ENCODE measurements at places on chromosomes 5 and 9.

DNA sequence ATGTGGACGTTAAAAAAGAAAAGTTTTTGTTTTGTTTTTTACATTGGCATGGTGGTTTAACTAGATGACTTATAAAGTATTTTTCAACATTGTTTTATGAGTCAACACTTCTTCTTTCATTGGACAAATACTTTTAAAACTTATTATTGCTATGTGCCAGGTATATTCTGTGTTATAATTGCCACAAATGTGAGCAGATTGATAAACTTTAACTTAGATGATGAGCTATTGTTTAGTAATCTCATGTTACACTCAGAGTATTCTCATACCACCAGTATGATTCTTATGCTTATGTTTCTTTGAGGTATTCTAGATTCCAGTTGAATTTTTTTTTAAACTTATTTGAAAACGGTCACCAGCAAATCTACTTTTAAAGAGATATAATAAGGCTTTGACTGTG, 60.3 kb downstream of the RASA1 start:
- no peak for DNase-seq

GRCh38 chr5:92401492-92401891, 1018.4 kb upstream of the ARRDC3 start:
- no peak for DNase-seq

DNA sequence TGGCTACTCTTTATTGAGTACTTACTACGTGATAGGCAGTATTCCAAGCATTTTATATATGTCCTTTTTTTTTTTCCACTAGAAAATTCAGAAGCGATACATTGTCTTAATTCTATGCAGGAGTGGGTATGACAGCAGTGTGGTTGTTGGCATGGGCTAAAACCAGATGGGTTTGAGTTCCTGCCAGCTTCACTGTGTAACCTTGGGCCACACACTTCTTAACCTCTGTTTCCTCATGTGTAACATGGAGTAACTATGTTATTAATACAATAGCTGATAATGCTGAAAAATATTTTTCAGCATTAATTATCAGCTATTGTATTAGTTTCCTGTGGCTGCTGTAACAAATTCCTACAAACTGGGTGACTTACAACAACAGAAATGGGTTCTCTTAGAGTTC, 12.0 kb downstream of the SNX18 start:
- DNase-seq = no peak

DNA sequence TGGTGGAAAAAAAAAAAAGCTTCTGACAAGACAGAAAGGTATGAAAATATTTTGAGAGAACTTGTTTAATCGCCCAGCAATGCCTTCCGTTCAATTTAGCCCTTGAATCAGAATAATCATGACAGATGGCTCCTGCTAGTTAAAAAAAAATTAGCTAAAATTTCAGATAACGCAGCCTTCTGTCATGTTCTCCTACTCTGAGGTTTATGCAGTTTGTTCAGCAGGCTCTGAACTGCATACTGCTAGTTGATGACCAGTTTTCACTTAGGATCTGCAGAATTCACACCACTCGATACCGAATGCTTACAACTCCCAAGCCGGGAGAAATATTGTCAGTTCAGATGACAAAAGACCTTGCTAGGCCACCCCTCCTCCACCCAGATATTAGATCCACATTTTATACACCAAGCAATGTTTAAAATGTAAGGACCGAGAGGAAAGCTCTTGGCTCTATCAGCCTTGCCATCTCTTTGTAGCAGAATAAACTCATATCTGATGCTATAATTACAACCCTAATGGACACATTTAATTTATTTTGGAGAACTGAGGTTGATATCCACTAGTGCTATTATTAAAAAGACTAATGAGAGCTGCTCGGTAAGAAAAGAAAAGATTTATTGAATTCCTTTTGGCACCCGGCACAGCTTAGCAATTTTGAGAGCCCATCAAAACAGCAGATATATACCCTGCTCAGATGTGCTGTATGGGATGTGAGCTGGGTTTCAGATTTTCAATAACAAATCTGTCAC, 322.8 kb downstream of the GLIS3 start:
- DNase-seq = no peak

DNA sequence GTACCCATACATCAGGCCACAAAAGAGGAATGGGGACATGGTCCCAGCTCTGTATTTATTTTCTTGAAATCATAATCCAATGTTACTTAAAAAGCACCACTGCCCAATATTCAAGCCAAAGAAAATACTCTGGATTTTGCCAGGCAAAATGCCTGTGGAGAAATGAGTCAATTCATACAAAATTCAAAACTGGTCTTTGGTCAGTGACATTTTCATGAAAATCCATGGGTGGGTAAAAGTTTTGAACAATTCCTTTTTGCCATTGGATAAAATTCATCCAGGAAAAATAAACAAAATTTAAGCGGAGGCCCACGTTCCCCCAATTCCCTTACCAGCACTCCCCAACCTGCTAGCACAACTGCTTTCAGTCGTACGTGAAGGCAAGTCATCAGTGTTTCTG, 186.2 kb downstream of the GLIS3 start:
- DNase-seq = no peak

DNA sequence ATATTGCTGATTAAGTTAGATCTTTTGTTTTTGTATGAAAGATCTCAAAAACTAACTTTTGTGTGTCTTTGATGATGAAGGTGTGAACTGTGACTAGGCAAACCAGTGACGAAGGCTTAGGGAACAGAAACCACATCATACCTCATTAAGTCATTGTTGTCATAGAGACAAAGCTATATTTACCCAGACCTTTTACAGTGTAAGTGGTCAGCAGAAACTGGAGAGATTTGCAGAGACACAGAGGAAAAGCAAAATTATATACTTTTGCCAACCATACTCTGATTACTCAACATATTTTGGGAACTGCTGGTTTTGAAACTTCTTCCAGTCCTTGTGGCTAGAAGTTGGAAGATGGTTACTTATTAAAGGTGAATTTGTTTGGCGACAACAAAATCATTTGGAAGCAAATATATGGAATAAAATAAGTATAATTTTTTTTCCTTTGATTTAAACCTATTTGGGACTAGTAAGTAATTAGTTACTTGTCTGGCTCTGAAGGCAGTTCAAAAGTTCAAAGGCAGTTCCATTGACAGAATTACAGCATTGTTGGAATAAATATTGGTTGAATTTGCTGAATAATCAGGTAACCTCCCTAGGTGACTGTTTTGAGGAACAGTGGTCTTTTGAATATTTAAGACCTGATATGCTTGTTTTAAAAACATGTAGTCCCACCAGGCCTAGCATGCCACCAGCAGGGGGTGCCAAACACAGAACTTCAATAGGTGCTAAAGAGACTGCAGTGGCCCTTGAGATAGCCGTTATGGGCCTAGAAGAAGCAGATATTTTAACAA, 103.8 kb downstream of the RPS23 start:
- DNase-seq = peak; percentile 44

DNA sequence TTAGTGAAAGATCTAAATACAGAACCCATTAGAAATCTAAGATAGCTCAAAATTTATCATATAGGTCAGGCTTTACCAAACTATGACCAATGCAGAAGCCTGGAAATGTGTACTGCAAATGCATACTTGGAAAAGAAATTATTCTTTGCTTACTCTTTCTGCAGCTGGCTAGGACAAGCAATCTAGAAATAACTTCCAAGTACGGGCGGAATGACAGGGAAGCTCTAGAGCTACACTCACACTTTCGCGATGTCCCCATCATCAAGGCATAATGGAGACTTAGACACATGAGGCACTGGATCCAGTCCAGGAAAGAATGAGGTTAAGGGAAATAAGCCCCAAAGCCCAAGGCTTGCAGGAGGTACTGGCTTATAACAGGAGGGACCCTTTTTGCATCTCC, 22.4 kb upstream of the MAP1B start:
- DNase-seq = no peak

DNA sequence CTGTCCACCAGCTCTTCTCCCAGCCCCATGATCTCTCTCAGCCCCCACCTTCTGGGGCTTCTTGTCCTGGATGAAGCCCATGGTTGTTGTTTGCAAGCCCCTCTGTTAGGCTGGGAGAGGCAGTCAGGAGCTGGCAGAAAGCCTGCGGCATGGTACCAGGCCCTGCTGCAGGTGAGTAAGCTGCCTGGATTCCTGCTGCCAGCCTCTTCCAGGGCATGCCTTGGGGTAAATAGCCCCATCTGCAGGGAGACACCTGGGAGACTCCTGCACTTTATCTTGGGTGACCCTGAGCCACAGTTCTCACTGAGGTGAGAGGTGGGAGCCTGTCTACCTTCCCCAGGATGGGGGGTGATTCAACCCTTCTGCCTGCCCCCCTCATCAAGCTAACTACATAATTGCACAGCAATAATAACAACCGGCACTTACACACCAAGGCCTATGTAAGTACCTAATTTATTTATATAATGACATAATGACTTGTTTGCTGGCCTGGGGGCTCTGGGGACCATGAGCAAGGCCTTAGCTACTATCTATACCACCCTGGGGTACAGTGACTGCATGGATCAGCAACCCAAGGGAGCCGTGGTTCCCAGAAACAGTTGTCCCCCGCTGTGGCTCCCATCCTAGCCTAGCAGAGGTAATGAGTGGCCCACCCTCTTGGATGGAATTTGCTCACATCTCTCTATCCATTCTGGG, 116.0 kb downstream of the PSD2 start:
- DNase-seq = no peak

DNA sequence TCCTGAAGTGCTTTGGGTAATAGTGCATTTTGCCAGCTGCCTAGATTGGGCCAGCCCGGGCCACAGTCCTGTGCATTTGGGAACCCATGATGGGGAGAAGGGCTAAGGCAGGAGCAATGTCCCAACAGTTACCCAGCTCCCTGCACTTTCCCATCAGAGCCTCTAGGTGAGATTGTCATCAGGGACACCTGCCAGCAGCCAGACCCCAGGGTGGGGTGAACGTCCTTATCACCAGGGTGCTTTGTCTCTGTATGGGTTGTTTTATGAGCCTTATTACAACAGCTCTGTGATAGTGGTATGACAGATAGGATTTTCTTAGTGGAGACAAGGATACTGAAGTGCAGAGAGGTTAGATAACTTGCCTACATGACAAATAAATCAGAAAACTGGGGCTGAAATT, 365.7 kb downstream of the OSTF1 start:
- DNase-seq = peak; percentile 59

DNA sequence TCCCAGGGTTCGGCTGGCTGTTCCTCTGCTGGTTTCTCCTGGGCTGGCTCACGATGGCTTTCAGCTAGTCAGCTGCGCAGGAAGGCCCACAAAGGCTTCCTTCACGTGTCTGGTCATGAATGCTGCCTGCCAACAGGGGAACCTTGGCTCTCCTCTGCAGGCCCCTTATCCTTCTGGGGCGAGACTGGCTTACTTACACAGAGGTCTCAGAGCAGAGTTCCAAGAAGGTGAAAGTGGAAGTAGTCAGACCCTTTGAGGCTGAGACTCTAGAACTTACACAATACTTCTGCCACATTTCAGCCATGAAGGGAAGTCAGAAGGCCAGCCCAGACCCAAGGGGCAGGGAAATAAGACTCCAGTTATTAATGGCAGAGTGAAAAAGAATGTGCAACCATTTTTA, 99.5 kb downstream of the LHFPL2 start:
- DNase-seq = no peak

GRCh38 chr5:144958002-144958401, 787.3 kb downstream of the KCTD16 start:
- DNase-seq = no peak

- DNase-seq = no peak
Measured at GRCh38 chr5:107170620-107171019, 500.1 kb downstream of the EFNA5 start.

GRCh38 chr9:77648234-77649108, at the start of gene GNA14:
TSS of gene GNA14 (minus strand) at chr9:77648322. CDS start at chr9:77647793, 529 bp downstream.
- DNase-seq = peak; percentile 78

DNA sequence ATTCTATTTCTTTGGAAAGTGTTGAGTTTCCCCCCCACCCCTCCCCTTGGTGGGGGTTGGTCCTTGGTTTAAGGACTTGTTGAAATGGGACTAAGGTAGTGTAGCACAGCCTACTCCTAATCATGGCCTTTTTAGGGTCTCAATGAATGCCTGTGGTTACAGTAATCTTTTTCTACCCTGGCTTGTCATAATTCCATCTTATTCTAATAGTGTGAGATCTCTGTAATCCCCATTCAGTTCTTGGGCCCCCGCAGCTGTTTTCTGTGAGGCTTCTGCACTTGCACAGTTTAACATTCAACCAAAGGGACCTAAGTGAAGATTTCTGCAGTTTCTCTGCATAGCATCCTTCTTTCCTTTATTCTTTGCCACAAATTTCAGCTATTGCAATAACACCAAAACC, 30.7 kb downstream of the TNFSF15 start:
- no peak for DNase-seq

GRCh38 chr5:173778152-173778782, 109.9 kb upstream of the CPEB4 start:
- DNase-seq = no peak

DNA sequence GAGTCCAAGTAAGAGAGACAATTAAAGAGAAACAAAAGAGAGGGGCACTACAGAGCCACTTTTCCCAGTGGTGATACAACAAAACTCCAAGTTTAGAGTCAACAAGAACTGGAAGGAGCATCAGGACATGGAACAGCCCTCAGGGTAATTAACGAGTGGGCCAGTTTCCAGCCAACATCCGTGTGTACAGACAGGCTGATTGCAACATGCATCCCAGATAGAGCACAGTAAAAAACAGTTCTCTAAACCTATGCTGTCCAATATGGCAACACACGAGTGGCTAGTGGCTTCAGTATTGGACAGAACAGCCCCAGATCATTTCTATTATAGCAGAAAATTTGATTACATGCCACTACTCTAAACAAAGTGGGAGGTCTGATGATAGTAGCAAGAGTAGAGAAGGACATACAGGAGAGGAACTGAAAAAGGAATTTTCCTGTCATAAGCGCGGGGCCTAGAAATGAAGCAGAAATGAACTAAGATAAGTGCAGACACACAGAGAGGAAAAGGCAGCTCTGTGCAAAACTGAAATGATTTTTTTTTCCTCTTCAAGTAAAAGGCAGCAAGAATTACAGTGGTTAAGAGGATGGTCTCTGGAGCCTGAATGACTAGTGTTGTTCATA, 175.6 kb upstream of the CCNG1 start:
- no peak for DNase-seq

DNA sequence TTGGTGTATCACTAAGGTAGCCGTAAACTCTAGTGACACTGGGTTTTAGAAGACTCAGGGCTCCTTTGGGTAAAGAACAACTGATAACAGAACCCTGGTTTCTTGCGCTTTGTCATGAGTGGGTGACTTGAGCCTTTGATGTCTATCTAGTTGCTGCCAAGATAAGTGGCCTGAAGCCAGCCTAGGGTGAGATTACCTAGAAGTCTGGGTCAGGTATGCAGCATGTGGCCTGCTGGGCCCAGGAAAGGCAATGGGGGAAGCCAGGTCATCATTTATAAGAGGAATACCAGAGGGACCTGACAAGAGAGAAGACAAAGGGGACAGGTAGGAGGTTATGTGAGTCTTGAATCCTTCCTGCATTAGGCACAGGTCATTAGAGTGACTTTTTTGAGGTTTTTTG, 23.2 kb upstream of the GARNL3 start:
- no peak for DNase-seq

- no peak for DNase-seq
Measured at GRCh38 chr9:27599102-27599869, 26.0 kb upstream of the C9orf72 start.

DNA sequence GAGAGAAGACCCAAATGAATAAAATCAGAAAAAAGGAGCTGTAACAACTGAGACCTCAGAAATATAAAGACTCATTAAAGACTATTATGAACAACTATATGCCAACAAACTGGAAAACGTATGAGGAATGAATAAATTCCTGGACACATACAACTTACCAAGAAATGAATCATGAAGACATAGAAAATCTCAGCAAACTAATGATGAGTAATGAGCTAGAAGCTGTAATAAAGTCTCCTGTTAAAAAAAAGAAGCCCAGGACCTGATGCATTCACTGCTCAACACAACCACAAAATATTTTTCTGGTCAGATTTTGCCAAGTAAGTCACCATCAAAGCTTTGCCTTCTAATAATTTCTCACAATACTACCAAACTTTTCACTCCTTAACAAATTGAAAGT, 666.7 kb downstream of the LRRC70 start:
- no peak for DNase-seq
